BJ (cell line): ENCODE measurements at places on chromosomes 1 and 21. TPM values are rescaled to one million over a fixed set of nuclear protein-coding genes. Genes with fewer than 3 reads are reported as not detected.

- DNase-seq, result no peak
These were observed 174.9 kb downstream of the DPYD start for GRCh38 chr1:97745912-97746311.

GRCh38 chr1:18735224-18735997 lies 104.8 kb downstream of the PAX7 start:
- no peak for DNase-seq

- no peak for DNase-seq
These were observed 20.2 kb downstream of the BTG2 start for GRCh38 chr1:203325418-203326091.

- DNase-seq, result no peak
These were observed 6.1 kb upstream of the SLC19A2 start for GRCh38 chr1:169491845-169492281.

- no peak for DNase-seq
These were observed 6.5 kb upstream of the ITGB2 start for GRCh38 chr21:44927259-44927586.

DNA sequence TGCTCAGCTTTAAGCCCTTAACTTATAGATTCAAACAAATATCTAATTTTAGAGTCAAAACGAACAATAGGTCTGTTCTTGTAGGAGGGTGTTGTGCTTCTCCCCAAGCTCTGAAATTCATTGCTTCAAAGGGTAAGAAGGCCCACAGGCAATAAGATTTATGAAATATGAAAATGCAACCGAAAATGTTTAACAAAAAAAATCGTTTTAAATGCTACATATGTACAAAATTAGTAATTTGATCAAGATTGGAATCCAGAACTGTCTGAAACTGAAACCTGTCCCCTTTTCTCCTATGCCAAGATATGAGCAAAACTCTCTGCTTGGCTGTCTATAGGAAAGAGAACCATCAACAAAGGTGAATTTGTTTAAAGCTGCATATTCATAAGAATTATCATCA lies 534.3 kb downstream of the PLPP3 start:
- no peak for DNase-seq

- no peak for DNase-seq
These were observed 3.2 kb upstream of the PRXL2B start for GRCh38 chr1:2583331-2583791.

- no peak for DNase-seq
These were observed 29.0 kb downstream of the TGFBR3 start for GRCh38 chr1:91856996-91857395.

- DNase-seq, result no peak
These were observed 99.0 kb upstream of the RAB4A start for GRCh38 chr1:229171934-229172333.

DNA sequence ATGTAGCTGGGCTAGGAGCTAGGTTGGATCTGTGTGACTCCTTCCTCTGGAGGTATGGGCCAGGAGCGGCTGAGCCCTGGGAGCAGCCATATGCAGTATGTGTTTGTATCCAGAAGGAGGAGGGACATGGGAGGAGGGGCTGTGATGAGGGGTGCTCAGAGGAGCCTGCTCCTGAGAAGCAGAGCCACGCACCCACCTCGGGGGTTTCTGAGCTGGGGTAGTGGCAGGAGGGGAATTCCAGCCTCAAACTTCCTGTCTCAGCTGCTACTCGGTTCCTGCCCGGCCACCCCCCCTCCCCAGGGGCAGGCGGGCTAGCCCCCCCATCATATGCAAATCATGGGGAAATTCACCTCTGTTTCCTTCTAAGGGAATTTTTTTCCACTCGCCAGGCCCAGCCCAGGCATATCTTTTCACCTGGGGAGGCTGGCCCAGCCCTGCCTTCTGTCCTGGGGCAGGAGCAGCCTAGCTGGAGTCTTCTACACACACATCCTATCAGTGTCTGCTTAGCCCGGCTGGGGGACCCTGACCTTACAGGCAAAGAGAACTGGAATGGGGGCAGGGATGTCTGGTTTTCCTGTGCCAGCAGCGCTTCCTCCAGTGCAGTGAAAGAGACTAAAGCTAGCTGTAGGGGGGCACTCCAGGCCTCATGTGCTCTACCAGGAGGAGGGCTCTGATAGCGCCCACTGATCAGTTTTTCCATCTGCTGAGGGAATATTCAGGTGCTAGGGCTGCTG lies 3.0 kb downstream of the ZC3H12A start:
- DNase-seq, result no peak

GRCh38 chr21:15496911-15497310 lies 232.9 kb upstream of the USP25 start:
- no peak for DNase-seq

GRCh38 chr1:230287674-230288315 lies 138.3 kb downstream of the PGBD5 start:
- no peak for DNase-seq

GRCh38 chr1:183783767-183784637 lies 20.9 kb upstream of the RGL1 start:
- no peak for DNase-seq

GRCh38 chr1:79069828-79070227 lies 63.3 kb upstream of the ADGRL4 start:
- DNase-seq, result no peak

DNA sequence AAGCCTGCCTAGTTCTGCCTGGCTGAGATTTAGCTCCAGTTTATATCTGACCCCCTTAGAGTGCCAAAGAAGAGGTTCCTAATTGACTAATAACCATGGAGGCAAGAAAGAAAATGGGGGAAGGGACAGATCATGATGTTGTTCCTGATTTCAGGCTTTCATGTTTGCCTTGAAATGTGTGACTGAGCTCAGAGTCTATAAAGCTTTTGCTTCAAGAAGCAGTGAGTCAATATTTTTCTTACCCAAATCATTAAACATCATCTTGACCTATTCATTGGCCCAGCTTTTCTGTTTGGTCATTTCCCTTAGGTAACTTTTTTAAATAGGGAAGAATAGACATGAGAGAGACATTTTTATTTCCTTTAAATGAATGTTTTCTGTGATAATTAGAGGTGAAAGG lies 55.9 kb downstream of the HHAT start:
- DNase-seq, result no peak

DNA sequence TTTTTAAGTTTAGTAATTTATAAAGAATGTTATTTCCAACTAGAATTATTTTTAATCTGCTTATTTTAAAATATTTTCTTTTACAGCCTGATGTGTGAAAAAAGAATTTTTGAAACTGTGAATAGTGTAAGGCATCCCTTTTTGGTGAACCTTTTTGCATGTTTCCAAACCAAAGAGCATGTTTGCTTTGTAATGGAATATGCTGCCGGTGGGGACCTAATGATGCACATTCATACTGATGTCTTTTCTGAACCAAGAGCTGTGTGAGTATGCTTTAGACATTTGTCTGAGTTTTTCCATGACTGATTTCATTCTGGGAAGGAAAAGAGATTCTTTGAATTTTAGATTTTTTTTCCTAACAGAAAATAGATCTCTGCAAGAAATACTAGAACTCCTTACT lies 77.9 kb downstream of the GTF2B start:
- DNase-seq, result no peak

- peak; percentile 6 for DNase-seq
These were observed 5.0 kb downstream of the JMJD4 start for GRCh38 chr1:227729881-227730629.

DNA sequence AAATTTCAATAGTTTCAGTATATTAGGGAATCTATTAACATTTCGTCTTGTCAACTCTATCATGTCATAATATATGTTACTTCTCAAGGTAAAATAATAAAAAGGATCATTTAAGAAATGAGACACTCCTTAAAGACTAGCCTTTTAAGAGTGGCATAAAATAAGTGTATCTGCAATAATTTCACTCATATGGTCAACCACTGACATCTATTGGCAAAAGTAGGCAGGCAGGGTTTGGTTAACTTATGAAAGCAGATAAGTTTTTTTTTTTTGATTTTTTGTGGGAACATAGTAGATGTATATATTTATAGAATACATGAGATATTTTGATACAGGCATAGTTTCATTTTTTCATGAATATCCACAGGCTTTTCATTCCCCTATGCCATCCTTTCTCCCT lies 5.5 kb upstream of the RGS21 start:
- no peak for DNase-seq

DNA sequence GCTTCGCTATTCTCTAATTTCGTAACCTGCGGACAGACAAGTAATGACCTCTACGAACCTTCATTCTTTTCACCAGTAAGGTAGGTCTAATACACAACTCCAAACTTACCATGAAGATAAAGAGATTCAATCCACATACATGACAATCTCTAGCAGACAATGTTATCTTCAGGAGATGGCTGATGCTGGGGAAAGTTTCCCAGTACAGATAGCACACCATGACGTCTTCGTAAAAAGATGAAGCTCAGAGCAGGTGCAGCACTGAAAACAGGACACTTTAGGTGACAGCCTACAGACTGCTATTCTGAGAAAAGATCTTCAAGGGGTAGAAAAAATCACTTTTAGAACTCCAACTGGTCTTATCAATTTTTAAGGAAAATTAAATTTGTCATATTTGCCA lies 41.3 kb downstream of the ZNF281 start:
- DNase-seq, result no peak

GRCh38 chr1:226827458-226827857 lies 43.0 kb upstream of the PSEN2 start:
- no peak for DNase-seq

DNA sequence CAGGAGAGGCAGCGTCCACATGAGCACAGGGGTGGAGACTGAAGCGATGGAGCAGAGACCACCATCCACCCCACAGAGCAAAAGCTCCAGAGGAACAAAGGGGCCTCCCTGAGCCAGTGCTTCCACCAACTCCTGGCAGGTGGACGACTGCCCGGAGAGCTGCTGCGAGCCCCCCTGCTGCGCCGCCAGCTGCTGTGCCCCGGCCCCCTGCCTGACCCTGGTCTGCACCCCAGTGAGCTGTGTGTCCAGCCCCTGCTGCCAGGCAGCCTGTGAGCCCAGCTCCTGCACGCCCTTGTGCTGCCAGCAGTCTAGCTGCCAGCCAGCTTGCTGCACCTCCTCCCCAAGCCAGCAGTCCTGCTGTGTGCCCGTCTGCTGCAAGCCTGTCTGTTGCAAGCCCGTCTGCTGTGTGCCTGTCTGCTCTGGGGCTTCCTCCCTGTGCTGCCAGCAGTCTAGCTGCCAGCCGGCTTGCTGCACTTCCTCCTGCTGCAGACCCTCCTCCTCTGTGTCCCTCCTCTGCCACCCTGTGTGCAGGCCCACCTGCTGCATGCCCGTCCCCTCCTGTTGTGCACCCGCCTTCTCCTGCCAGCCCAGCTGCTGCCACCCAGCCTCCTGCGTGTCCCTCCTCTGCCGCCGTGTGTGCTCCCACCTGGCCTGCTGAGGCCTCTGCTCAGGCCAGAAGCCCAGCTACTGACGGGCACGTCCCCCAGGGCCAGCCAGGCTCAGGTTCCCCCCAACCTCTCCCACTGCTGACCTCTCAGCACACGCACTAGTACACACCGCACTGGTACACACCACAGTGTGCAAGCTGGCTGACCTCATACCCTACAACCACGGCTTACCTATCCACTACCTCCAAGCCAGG lies 5.4 kb downstream of the KRTAP10-12 start:
- DNase-seq, result no peak

DNA sequence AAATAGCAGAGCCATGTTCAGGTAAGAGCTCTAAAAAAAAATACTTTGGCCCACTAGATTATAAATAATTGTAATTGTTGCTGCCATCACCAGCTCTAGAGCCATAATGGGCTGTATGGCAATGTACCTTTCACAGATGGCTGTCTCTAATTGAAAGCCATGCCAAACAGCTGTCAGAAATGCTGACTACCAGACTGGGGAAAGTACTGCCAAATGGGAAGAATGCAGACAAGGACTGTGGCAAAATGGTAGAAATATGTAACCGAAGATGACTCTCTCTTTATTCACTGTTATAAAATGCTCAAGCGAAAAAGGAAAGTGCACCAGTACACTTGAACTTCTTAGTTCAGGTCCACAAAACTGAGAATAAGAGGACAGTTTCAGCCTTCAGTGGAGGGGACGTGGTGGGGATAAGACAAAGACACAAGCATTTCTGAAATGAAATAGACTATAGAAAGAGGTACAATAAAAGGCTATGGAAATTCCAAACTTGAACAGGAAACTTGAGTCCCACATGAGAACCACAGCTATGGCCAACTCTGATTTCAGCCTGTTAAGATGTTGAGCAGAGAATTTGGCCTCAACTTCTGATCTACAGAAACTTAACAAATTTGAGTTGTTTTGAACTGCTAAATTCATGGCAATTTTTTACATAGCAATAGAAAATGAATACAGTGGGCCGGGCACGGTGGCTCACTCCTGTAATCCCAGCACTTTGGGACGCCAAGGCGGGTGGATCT lies 46.5 kb upstream of the LPGAT1 start:
- no peak for DNase-seq

GRCh38 chr1:243963571-243963970 lies 87.5 kb upstream of the ZBTB18 start:
- no peak for DNase-seq

DNA sequence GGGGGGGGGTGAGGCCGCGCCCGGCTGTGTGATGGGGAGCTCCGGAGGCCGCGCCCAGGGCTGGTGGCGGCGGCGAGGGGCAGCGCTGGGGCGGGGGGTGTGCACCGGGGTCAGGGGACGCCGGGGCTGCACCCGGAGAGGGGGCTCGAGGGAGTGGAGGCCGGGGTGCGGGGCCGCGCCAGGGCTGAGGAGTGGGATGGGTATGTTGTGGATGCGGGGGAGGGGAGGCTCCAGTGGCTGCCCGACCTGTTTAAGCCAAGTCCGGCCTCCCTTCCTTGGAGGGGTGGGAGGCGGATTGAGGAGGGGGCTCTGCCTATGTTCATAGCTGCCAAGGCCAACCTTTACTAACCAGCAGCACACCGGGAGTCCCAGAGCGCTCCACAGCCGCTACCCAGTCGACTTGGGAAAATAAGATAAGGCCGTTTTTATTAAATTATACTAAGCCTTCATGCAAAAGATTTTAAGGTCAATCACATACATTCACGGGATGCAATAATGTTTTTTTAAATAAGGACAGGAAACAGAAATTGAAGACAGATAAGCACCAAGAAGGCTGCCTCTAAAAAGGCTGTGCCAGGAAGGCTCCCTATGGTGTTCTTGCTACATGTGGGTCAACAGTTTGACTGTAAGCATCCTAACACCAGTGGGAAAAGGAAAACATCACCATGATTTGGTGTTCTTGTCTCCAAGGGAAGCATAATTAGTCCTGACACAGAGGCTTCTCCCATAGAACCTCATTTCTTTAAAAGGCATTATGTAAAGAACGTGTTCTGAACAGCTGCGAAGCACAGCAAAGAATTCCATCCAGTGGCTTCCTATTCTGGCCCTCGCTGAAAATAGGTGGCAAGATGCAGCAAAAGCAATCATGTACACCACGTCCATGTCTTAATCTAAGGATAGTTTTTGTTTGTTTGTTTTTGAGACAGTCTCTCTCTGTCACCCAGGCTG lies 626 bp upstream of the HLCS start:
- no peak for DNase-seq

Gene NCF2
- polyA plus RNA-seq, result 1.7 and 2.0 TPM in 2 replicates

Gene MTOR
- 28.7 and 31.6 TPM in 2 replicates for polyA plus RNA-seq

Gene FPGT
- 6.2 and 11.9 TPM in 2 replicates for polyA plus RNA-seq

Gene TIAM1
- polyA plus RNA-seq, result 0.07 and 0.11 TPM in 2 replicates

Gene FCRL6
- polyA plus RNA-seq, result not detected in 2 replicates

Gene S100A7A
- not detected in 2 replicates for polyA plus RNA-seq

Gene LYPD8
- not detected in 2 replicates for polyA plus RNA-seq

Gene F13B
- not detected in 2 replicates for polyA plus RNA-seq

Gene PYHIN1
- not detected in 2 replicates for polyA plus RNA-seq

Gene ZNF593OS
- not detected in 2 replicates for polyA plus RNA-seq
